Stimulated activated CD8-positive, alpha-beta memory T cell treated with anti-CD3 and anti-CD28 coated beads, Interleukin-7, amount 100 ng/mL, for 1 hour (primary cell): ENCODE measurements at places on chromosomes 3 and 15.

DNA sequence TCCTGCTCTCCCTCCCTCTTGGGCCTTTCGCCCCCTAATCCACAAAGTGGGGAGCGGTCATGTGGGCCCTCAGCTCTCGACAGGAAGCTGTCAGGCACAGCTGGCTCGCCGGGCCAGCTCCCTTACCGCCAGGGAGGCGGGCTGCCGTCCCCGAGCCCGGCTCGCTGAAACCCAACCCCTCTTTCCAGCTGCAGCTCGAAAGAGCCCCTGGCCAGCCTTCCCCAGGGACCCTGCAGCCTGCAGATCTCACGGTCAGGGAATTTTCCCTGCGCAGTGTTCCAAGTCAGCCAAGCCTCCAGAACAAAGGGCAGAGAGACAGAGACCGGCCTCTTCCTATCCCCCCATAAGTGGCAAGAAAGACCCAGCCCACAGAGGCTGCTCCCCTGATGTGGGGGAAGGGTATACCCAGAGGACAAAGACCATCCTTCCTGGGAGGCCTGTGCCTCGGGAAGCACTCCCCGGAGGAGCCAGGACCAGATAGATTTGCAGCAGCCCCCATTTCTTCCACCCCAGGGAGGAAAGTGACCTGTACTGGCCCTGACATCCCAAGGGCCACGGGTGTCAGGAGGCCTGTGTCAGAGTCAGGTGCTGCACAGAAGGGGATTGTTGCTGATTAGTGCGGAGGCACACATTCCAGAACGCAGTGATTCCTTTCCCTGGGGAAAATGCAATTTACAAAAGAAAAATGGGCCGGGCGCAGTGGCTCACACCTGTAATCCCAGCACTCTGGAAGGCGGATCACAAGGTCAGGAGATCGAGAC lies 32.6 kb downstream of the MAGEF1 start:
- DNase-seq, result no peak

GRCh38 chr3:148512648-148513047 lies 185.1 kb upstream of the AGTR1 start:
- DNase-seq, result no peak

DNA sequence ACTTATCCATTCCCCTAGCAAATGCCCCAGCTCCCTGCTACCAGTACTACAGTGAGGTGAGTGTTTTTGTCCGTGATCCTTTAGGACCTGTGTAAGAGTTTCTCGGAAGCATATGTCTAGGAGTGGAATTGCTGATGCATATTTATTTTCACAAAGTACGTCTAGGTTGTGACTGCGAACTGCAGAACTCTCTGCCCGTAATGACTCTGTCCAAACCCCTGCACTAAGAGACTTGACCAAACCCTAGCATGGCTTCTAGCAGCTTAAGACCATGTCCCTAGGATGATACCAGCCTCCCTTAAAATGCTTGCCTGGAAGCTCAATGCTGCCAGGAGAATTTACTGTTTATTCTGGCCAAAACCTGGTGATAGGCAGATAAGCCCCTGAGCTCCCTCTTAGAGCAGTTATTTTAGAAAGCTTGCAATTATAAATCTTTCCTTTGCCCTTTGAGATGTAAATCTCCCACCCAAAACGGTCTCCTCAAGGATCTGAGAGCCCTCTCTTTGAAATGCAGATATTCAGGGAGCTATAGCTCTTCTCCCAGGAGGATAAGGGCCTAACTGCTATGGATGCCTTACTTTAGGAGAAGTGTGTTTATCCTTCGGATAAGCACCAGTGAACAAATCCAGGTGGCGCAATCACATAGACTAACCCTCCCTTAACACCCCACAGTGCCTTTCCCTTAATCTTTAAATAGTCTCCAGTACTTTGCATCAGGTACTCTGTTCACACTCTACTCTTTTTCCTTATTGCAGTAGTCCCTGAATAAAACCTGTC lies 14.7 kb upstream of the CA12 start:
- no peak for DNase-seq

GRCh38 chr3:174581558-174581957 lies 277.6 kb upstream of the NAALADL2 start:
- DNase-seq, result no peak

- no peak for DNase-seq
Observed at GRCh38 chr3:23758253-23758838, 47.4 kb upstream of the UBE2E1 start.

DNA sequence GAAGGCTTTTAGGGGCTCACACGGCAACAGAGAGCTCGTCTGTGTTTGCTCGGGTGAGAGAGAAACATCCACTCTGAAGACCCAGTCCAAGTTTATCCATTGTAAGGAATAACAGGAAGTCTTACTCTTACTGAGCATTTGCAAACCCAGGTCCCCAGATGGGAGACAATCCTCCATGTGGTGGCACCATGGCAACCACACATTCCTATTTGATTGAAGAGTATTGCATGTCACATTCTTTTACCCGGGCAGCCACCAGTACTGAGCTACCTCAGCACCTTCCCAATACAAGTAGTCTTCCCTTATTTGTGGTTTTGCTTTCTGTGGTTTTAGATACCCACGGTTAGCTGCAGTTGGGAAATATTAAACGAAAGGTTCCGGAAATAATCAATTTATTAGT lies 302.9 kb upstream of the RASGRP1 start:
- no peak for DNase-seq

DNA sequence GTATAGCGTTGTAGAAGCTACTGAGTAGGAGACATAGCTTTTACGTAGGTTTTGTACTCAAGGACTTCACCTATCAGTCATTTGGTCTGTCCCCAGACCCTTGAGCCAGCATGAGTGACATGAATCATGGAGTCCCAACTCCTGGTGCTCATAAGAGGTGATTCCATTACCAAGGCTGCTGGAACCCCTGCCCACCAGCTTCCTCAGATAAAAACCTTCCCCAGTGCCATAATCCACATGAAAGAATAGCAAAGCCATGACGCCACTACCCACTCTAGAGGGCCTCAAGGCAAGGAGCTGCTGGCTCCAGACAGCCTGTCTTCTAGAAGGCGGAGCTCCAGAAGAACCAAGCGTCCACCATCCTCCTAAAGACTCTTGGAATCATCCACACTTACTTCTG lies 69.6 kb downstream of the NCEH1 start:
- no peak for DNase-seq

DNA sequence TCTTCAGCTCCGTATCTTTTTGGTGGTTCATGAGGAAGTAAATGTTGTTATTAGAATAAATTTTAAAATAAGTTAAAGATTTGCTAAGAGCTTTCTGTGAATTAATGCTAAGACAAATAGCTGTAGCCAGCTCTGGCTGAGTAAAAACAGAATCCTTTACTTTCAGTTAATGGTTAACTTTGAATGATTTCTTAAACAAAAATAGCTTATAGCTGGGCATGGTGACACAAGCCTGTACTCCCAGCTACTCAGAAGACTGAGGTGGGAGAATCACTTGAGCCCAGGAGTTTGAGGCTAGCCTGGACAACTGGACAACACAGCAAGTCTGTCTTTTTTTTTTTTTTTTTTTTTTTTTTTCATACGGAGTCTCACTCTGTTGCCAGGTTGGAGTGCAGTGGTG lies 25.0 kb downstream of the TCAIM start:
- no peak for DNase-seq

DNA sequence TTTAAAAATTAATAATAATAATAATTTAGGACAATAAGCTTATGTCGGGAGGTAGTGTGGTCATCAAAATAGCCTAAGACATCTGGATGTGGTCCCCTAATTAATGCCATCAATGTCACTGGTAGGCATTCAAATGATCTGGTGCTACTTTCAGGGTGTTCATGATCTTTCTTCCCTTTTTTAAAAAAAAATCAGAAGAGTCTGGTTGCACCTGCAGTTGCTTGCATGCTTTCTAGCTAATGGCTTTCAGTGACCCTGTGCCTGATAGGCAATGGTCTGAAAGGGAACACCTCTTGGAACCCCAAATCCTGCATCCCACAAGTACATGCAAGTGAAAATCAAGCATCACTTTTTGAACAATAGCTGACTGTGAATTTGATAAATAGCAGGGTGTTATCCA lies 64.1 kb upstream of the KBTBD8 start:
- no peak for DNase-seq

GRCh38 chr3:80087767-80088166 lies 320.0 kb upstream of the ROBO1 start:
- DNase-seq, result no peak

DNA sequence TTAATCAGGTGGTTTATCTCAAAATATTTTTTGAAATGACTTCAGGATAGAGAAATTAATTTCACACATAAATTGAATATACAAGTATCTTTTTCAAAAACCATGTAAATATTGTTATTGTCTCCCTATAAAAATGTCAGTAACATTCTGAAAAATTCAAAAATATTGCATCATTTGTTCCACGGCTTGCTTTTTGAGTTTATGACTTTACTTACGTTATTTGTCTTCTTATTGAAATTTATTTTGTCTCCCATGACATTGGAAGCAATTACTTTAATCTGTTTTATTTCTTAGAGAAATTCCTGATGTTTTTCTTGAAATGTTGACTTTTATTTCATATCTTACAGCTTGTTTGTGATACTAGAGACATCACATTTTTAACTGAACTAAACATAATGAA lies 56.9 kb upstream of the P2RY1 start:
- no peak for DNase-seq

DNA sequence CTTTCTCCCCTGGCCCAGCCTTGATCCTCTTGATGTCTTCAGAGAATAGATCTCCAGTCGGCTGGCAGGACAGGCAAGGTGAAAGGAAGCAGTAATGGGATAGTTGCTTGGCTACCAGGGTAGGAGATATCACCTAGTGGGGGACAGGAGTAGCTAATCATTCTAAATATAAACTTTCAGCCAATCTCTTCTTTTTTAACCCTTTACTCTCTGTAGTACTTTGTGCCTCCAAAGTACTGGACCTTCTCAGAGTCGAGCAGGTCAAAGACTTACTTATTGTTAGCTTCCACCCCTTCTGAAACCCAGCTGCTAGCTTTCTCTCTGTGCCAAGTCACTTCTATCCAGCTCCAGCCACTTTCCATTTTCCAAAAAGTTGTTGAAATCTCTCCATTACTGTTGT lies 43.4 kb upstream of the FILIP1L start:
- no peak for DNase-seq

DNA sequence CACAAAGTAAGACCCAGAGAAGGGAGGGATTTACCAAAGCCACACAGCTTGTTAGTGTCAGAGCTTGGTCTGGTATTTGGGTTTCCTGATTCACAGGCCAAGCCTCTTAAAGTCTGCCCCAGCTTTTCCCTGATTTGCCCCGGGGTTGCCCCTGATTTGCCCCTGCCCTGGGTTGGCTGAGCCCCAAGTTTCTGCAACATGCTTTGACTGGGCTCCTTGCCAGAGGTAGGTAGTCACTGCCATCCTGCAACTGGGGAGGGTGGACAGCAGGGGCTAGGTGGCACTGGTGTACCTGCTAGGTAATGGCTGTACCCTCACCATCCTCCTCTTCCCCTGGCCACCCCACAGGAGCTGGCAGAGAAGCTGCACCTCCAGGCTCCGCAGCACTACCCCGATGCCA lies 2.5 kb downstream of the MPI start:
- no peak for DNase-seq

- no peak for DNase-seq
Observed at GRCh38 chr15:43977072-43977884, 150.5 kb downstream of the WDR76 start.

DNA sequence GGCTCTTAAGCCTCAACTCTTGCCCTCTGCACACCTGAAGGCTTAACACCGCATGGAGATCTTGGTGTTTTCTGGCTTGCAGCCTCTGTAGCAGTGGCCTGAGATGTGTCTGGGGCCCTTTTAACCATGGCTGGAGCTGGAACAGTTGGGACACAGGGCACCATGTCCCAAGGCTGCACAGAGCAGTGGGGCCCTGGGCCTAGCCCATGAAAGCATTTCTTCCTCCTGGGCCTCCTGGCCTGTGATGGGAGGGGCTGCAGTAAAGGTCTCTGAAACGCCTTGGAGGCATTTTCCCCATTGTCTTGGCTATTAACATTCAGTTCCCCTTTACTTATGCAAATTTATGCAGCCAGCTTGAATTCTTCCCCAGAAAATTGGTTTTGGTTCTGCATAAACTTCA lies 735.5 kb upstream of the ALCAM start:
- DNase-seq, result no peak

DNA sequence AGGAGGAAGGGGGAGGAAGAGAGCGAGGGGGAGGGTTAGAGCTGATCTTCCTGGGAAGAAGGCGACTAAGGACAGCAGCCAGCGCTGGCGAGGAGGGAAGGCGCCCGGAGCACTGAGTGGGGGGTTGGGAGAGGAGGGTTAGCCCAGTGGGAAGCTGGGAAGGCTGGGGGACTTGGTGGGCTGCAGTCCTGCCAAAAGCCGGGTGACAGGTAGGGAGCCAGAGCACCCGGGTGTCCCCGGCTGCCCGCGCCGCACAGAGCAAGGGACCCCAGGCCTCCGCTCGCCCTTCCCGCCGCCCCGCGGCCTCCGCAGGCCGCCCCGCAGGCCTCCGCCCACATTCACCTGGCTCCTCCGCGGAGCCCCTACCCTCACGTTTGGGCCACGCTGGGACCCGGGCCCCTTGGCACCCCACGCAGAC lies 448 bp downstream of the SLC12A8 start:
- DNase-seq, result no peak

DNA sequence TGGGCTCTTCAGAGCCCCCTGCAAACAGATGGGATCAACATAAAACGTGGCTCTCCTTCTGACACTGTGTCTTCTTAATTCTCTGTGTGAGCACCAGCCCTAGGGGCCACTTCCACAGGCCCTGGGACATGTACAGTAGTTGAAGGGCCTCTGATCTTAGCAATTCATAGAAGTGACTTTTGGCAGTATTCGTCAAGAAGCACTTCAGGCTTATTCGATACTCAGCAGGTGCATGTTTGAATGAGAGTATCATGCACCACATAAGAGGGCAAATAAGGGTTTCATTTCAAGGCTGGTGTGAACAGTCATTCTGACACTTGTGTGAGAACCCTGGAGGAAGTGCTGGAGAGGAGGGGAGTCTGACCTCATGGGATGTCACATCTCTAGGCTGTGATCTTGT lies 113.9 kb downstream of the GABRG3 start:
- no peak for DNase-seq

- no peak for DNase-seq
Observed at GRCh38 chr3:195117978-195118581, 152.9 kb downstream of the XXYLT1 start.

DNA sequence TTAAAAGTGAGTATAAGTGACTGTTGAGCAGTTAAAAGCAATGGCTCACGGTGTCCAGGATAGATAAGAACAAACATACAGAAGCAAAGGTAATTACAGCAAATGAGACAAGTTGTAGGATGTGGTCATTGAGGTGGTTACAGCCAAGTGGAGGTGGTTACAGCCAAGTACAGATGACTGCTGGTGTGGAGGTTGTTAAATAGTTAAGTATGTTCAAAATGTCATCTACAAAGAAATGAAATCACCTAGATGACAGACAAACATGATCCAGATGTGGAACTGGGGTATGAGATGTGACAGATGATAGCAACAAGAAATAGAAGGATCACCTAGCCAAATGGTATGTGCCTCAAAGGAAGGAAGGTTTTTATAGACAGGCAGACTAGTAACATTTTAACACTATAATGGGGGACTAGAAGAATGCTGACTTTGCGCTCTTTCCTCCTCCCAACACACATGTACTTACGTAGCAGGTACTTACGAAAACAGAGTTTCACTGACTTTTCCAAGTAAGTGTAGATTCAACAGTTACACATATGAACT lies 6.8 kb upstream of the ANKRD28 start:
- no peak for DNase-seq

- no peak for DNase-seq
Observed at GRCh38 chr3:148211725-148212124, 486.0 kb upstream of the AGTR1 start.

- DNase-seq, result no peak
Observed at GRCh38 chr15:65146438-65146837, 12.8 kb upstream of the PDCD7 start.
